ENCODE measurements at places on chromosomes 2 and 18.

GRCh38 chr2:222295368-222296062 lies 3.3 kb downstream of the PAX3 start:
- no peak for DNase-seq
- H3K27ac ChIP-seq, result no peak overlapping the region
- H3K4me3 ChIP-seq, result peak overlapping the region; percentile 87
- H3K4me1 ChIP-seq, result peaks cover 79% of the 10 kb centered on the region
- H3K27me3 ChIP-seq, result peaks cover 97% of the 10 kb centered on the region

DNA sequence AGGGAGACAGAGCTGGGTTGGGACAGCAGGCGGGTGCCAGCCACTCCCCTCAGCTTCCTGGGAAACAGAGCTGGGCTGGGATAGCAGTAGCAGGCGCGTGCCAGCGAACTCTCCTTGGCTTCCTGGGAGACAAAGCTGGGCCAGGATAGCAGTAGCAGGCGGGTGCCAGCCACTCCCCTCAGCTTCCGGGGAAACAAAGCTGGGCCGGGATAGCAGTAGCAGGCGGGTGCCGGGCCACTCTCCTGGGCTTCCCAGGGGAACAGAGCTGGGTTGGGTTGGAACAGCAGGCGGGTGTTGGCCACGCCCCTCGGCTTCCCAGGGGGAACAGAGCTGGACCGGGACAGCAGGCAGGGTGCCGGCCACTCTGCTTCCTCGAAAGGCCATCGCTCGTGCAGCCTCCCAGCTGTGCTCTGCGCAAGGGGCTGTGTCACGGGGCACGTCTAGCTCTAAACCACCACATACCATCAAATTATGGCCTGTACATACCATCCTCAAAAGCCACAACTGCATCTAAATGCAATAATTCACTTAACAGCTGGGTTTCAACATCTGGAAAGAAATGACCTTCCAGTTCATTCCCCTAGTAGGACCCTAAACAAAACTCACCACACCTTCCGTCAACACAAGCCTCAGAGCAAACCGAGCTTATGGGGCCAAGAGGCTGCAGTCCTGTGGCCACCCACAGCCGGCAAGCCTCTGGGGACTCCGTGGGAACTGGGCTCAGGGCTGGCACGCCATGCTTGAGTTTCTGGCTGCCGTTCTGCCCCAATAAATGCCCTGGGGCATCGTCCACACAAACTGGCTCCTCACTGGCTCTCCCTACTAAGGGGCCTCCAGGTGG lies 228.3 kb downstream of the TWIST2 start:
- H3K27me3 ChIP-seq, result no peaks in the 10 kb centered on the region
- no peak overlapping the region for H3K4me3 ChIP-seq
- peaks cover 16% of the 10 kb centered on the region for H3K36me3 ChIP-seq
- H3K27ac ChIP-seq, result no peak overlapping the region

- H3K4me3 ChIP-seq, result no peak overlapping the region
- H3K27me3 ChIP-seq, result no peaks in the 10 kb centered on the region
- H3K36me3 ChIP-seq, result peaks cover 5% of the 10 kb centered on the region
- H3K27ac ChIP-seq, result no peak overlapping the region
These were observed 57.5 kb downstream of the UBE2E3 start for GRCh38 chr2:181037922-181038321.

DNA sequence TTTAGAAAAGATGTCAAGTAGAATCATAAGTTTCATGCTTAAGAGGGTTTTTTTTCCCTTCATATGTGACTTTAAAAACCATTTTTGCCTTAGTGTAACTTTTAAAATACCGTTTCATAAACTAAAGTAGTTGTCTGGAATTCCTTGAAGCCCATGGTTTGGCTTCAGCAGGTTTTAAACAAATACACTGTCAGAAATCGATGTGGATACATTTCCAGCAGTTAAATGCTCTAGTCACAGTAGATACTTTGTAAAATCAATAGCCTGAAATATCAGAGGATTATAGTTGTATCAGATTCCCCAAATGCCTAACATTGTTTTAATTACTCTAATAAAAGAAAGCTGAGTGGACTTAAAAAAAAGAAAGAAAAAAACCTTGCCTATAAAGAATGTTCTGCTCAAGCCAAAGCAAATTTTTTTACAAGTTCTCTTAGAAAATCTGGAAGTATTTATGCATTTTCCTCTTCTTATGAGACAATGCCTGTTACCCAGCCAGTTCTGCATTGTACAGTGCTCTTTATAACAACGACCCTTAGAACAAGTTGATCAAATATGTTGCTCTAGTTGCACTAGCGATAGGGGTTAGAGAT lies 260.5 kb downstream of the LTBP1 start:
- no peak overlapping the region for H3K27ac ChIP-seq
- DNase-seq, result no peak
- no peaks in the 10 kb centered on the region for H3K36me3 ChIP-seq
- H3K4me1 ChIP-seq, result peaks cover 6% of the 10 kb centered on the region
- H3K27me3 ChIP-seq, result no peaks in the 10 kb centered on the region

DNA sequence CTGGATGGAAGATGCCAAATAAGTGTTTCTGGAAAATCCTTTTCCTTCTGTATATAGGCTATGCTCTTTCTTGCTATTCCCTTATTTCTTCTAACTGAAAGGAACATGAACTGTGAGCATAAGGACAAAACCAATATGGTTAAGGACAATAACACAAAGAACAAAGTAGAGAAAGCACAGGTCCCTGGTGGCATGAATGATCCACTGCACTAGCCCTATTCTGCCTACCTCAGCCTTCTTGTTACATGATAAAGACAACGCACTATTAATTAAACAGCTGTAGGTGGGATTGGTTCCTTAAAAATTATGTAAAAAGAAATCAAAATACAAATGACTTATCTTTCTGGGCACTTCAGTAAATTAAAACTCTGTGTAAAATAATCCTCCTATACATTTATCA lies 1.9 kb upstream of the WDR75 start:
- no peak overlapping the region for H3K27ac ChIP-seq
- H3K36me3 ChIP-seq, result no peaks in the 10 kb centered on the region
- peaks cover 13% of the 10 kb centered on the region for H3K4me1 ChIP-seq
- H3K4me3 ChIP-seq, result peak overlapping the region; percentile 81
- no peak for DNase-seq
- peaks cover 21% of the 10 kb centered on the region for H3K27me3 ChIP-seq

DNA sequence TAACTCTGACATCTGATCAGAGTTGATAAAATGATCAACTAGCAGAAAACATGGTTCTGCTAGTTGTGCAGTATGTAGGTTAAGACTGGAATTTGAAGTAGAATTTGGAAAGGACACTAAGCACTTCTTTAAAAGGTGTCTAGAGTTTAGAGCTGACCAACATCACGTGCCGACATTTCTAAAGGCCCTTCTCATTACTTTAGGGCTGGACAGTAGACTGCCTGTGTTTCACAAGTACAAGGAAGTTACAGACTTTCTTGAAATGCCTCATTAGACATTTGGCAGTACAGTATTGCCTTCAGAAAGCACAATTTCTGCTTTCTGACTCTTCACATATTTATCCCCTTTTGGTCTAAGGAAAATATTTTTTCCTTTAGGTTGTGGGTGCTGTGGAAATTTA lies 255.3 kb downstream of the ZNF385B start:
- H3K4me3 ChIP-seq, result no peak overlapping the region
- H3K27ac ChIP-seq, result no peak overlapping the region
- H3K27me3 ChIP-seq, result no peaks in the 10 kb centered on the region

- no peak overlapping the region for H3K4me3 ChIP-seq
- no peak overlapping the region for H3K27ac ChIP-seq
- peaks cover 5% of the 10 kb centered on the region for H3K4me1 ChIP-seq
- DNase-seq, result no peak
These were observed 1504.5 kb downstream of the DPP10 start for GRCh38 chr2:115946891-115947290.

DNA sequence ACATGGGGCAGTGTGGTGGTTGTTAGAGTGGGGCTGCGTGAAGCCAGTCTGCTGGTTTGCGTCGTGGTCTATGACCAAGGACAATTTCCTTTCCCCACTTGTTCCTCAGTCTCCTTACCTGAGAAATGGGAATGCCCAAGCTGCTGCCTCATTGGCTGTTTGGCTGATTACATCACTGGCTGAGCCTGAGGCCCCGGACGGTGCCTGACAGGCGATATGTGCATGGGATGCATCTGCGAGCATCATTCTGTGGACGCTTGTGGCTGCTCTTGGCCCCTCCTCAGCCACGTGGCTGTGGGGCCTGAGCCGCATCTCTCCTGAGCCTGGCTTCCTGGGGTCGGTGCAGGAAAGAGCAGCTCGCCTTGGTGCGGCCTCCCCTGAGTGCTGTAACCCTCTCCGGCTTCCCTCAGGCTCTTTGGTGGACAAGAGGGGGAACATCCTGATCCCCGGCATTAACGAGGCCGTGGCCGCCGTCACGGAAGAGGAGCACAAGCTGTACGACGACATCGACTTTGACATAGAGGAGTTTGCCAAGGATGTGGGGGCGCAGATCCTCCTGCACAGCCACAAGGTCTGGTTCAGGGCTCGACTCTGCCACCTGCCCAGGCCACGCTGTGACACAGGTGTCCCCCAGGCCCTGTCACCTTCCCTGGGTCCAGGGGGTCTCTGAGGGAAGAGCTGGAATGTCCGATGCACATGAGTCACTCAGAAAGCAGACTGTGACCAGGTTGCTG lies 17.2 kb downstream of the CNDP2 start:
- DNase-seq, result no peak
- H3K27me3 ChIP-seq, result no peaks in the 10 kb centered on the region
- no peak overlapping the region for H3K27ac ChIP-seq
- H3K36me3 ChIP-seq, result peaks cover 16% of the 10 kb centered on the region

DNA sequence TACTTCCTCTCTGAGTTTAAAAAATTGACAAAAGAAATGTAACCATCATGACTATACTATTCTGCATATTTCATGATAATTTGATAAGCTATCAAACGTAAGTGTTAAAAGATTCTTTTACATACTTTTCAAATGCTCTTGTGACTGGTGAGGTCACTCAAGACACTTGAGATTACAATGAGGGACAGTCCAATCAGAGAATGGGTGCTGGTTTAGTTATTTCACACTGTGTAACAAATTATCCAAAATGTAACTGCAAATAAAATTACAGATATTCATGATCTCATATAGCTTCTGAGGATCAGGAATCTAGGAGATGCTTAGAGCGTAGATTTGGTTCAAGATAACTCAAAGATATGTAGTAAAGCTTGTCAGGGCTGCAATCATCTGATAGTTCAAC lies 4.4 kb upstream of the GTF2A1L start:
- H3K4me1 ChIP-seq, result peaks cover 5% of the 10 kb centered on the region
- no peak overlapping the region for H3K4me3 ChIP-seq
- DNase-seq, result no peak
- H3K36me3 ChIP-seq, result peaks cover 6% of the 10 kb centered on the region
- no peaks in the 10 kb centered on the region for H3K27me3 ChIP-seq

DNA sequence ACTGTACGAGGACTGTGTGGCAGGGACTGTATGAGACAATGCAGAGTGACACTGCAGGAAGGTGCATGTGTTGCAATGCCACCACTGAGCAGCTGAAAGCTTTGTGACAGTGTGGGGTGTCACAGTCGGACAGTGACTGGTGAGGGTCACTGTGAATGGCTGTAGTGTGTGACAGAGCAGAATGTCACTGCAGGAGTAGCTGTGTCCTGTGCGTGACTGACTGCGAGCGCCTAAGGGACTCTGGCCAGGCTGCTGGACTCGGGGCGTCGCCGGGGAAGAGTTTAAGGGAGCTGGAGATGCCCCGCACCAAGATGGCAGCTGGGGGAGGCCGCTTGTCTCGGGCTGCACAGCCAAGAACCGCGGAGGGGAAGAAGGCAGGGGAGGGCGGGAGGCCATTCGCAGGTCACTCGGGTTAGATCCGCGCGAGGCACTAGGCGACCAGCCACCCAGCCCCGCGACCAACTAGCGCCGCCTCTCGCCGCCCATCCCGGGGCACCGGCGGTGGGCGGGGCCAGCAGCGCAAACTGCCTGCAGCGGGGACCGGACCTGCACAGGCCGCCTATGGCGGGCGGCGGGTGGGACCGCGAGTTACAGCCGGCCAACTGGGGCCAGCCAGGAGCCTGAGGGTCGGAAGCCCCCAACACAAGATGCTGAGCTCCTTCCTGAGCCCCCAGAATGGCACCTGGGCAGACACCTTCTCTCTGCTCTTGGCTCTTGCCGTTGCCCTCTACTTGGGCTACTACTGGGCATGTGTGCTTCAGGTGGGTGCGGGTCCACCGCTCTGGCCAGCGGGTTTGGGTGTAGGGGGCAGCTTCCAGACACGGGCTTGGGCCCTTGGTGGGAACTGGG lies at the start of gene ABHD1:
Gene ABHD1 (plus strand): TSS at position 514 of the 849 bp plus-strand sequence. CDS start 134 bp downstream, at position 648.
- H3K27me3 ChIP-seq, result peaks cover 53% of the 10 kb centered on the region
- H3K27ac ChIP-seq, result no peak within 1 kb of the TSS
- H3K36me3 ChIP-seq, result no peaks in the 10 kb centered on the region
- peak within 1 kb of the TSS; percentile 88 for H3K4me3 ChIP-seq
